Psoas muscle (tissue), 8 donors: ENCODE measurements at places on chromosomes 2 and 18.

DNA sequence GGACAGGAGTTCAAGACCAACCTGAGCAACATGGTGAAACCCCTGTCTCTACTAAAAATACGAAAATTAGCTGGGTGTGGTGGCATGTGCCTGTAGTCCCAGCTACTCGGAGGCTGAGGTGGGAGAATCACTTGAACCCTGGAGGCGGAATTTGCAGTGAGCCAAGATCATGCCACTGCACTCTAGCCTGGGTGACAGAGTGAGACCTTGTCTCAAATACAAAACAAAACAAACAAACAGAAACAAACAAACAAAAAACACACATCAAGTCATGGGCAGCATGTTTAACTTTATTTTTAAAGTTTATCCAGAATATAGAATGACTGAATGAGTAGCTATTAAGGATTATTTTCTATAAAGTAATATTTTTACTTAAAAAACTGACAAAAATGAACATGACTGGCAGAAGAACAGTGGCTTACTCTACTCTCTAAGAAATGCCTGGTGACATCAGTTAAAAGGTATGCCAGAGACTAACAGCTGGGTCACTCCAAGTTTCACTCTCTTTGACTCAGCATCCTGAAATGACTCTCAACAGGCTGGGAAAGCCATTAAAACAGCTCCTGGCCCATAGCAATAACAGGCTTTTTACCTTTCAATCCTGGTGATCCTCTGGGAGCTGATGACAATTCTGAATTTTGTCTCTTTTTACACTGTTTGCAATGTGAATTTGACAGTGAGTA lies 281.6 kb upstream of the STON1 start:
- DNase-seq = no peak
- peaks cover 34% of the 10 kb centered on the region for H3K4me1 ChIP-seq
- H3K27me3 ChIP-seq = no peaks in the 10 kb centered on the region
- no peak overlapping the region for H3K4me3 ChIP-seq
- peak overlapping the region; percentile 84 for H3K27ac ChIP-seq

DNA sequence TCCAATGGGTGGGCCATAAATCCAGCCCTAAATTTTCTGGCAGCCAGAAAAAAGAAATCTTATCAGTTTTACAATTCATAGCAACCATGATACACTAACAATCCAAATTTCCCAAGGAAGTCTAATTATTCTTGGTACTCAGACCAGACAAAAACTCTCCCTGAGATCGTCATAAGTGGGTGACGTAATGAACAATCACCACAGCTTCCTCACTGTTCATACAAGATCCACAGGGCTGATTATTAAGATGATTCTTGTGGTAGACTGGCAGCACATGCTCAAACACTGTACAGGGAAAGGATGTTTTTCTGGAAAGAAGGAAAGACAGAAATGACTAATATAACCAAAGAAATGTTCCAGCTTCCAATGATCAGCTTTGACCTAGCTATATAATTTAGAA lies 178.3 kb upstream of the CRIM1 start:
- H3K4me3 ChIP-seq = no peak overlapping the region
- no peak overlapping the region for H3K27ac ChIP-seq
- H3K36me3 ChIP-seq = no peaks in the 10 kb centered on the region
- no peaks in the 10 kb centered on the region for H3K4me1 ChIP-seq

- H3K27me3 ChIP-seq = no peaks in the 10 kb centered on the region
- no peak overlapping the region for H3K27ac ChIP-seq
- H3K36me3 ChIP-seq = peaks cover 25% of the 10 kb centered on the region
- DNase-seq = no peak
- H3K4me3 ChIP-seq = no peak overlapping the region
These were observed 13.1 kb downstream of the TGIF1 start for GRCh38 chr18:3463051-3463450.

- H3K27me3 ChIP-seq = no peaks in the 10 kb centered on the region
- H3K36me3 ChIP-seq = peaks cover 24% of the 10 kb centered on the region
- H3K4me3 ChIP-seq = peak overlapping the region; percentile 88
These were observed 2.3 kb downstream of the PIKFYVE start for GRCh38 chr2:208268156-208268952.

DNA sequence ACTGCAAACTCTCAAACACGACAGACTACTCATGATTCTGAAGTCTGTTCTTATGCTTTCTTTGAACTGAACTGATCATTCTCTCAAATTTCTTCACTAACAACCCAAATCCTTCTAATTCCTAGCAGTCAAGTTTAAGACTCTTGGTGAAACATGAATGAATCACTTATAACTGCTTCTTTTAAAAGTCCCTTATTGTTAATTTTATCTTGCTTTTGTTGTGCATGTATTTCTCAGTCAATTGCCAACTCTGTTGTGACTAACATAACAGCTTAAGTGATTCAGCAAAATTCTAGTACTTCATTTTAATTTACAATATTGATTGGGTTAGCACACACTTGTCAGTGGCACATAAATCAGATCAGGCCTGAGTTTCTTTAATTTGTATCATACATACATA lies 357.0 kb upstream of the FSIP2 start:
- H3K4me1 ChIP-seq = no peaks in the 10 kb centered on the region
- H3K27me3 ChIP-seq = no peaks in the 10 kb centered on the region
- no peak overlapping the region for H3K27ac ChIP-seq
- H3K36me3 ChIP-seq = no peaks in the 10 kb centered on the region

DNA sequence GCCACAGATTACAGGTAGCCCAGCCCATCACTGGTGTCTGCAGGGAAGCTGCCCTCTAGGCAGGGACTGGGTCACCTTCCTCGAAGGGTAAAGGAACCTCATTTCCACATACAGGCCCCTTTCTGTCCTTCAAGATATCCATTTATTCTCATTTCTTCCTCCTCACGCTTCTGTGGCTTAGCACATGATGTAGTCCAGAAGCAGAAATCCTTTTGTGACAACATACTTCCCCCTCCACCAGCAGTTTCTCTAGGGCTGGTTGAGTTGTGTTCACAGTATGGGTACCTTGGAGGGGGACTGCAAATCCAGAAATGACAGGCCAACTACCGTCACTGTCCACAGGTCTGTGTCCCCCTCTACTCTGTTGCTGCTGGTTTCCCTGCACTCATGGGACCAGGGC lies 364.9 kb downstream of the ANAPC1 start:
- no peaks in the 10 kb centered on the region for H3K36me3 ChIP-seq
- no peak for DNase-seq
- H3K4me3 ChIP-seq = no peak overlapping the region
- no peaks in the 10 kb centered on the region for H3K27me3 ChIP-seq
